ENCODE measurements at places on chromosomes 5 and 9. TPM values are rescaled to one million over a fixed set of nuclear protein-coding genes. Genes with fewer than 3 reads are reported as not detected.

- no peak for DNase-seq
Measured at GRCh38 chr5:56302027-56302426, 68.9 kb upstream of the ANKRD55 start.

GRCh38 chr9:106075960-106076327, 381.6 kb downstream of the TMEM38B start:
- DNase-seq, result no peak

DNA sequence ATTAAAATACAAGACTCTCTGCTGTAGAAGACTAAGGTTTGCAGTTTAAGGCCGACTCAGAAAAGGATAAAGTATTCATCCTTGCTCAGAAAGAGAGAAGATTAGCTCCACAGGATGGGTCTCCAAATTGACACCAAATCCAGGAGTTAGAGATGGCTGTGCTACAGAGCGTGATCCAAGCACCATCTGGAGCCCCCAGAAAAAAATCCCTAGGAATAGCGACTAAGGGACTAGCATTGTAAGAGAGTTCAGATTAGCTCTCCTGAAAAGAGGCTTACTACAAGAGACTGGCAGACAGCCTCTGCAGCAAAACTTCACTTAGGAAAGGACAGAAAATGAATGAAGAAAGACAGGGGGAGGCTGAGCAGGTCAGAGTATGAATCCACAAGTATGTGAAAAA, 3.7 kb downstream of the SIL1 start:
- DNase-seq, result no peak

GRCh38 chr9:85014292-85014691, 344.8 kb downstream of the NTRK2 start:
- DNase-seq, result no peak

LIFR gene
- total RNA-seq, result 58.0 TPM

GRCh38 chr5:94057217-94057616, 315.8 kb upstream of the POU5F2 start:
- no peak for DNase-seq

- DNase-seq, result no peak
Measured at GRCh38 chr9:21677834-21678233, 124.6 kb upstream of the MTAP start.

DAB2 gene
- 55.2 TPM for total RNA-seq

CTXN3 gene
- total RNA-seq, result not detected

GRCh38 chr9:29945012-29945411, 2371.7 kb upstream of the C9orf72 start:
- DNase-seq, result no peak

DNA sequence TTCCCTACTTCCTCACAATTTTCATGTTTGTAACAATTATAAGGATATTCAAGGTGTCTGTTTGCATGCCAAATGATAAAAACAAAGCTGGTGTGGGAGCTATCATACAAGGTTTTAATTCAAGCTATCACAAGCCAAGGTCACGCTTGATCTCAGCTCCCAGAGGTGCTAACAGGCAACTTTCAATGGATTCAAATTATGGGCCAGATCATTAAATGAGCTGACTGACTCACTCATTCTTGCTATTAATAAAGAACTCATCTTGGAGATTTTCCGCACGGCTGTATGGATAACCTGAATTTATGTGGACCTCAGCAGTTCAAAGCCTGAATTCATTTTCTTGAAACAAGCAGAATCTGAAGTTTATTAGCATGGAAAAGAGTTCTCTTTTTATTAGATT, 267.3 kb upstream of the CDH6 start:
- no peak for DNase-seq

GABRA6 gene
- not detected for total RNA-seq

GRCh38 chr9:16879416-16879815, 8.9 kb upstream of the BNC2 start:
- no peak for DNase-seq

PCDHGA11 gene
- total RNA-seq, result 4.2 TPM

CNTLN gene
- 5.4 TPM for total RNA-seq

DNA sequence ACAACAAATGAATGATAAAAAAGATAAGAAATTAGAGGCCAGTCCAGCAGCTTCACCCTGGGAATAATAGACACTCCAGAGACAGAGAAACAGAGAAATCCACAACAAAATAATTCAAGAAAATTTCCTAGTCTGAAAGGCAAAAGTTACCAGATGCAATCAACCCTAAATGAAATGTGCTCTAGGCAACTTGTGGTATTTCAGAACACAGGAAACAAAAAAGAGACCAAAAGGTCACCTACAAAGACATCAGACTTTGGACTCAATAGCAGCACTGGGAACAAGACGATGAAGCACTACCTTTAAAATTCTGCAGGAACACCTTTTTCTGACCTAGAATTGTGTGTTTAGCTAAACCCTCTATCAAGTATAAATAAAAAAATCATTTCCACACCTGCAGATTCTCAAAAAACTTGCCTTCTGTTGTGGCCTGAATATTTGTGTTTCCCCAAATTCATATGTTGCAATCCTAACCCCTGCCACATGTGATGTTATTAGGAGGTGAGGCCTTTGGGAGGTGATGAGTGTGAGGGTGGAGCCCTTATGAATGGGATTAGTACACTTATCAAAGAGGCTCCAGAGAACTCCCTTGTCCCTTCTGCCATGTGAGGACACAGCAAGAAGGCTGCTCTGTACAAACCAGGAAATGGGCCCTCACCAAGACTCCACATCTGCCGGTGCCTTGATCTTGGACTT, 5.9 kb upstream of the MAPK9 start:
- no peak for DNase-seq

- DNase-seq, result no peak
Measured at GRCh38 chr5:52827815-52828214, 40.1 kb downstream of the ITGA1 start.

- no peak for DNase-seq
Measured at GRCh38 chr9:110994771-110995241, 43.5 kb downstream of the LPAR1 start.

DNA sequence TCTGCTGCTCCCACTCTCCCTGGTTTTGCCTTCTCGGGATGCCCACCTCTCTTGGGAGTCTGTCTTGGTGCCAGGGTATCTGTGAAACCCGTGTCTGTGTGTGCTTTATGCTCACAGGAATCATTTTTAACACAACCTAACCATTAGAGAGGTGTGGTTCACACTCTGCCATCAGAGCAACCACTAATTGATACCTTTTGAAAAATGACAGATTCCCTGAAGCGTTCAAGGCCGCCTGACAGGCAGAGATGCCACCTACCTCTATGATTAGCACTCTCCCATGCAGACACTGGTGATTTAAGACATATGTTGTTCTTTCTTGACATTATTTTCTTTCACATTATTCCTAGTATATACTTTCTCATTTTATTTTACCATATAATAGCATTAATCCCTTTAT, 207.3 kb upstream of the SGCD start:
- DNase-seq, result no peak

- DNase-seq, result no peak
Measured at GRCh38 chr9:119304555-119304954, 64.7 kb downstream of the BRINP1 start.

GRCh38 chr5:124582561-124582840, 163.9 kb downstream of the ZNF608 start:
- DNase-seq, result no peak

GRCh38 chr9:12980085-12980851, 205.4 kb downstream of the LURAP1L start:
- no peak for DNase-seq

HMCN2 gene
- total RNA-seq, result 1.8 TPM

DNA sequence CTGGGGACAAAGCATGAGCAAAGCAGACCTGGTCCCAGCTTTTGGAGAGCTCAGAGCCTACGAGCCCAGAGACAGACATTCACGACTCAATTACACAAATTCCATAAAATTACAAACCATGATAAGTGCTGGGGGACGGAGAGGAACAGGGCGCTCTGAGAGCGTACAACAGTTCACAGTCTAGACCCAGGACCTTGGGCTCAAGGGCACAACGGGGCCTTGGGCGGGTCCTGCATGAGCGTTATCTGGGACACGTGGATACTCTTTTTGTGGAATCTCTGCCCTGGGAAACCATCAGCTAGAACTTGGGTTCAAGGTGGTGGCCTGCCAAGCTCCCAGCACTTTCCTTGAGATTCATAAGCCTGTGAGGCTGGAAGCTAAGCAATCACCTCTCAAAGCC, 9.4 kb upstream of the ANXA6 start:
- no peak for DNase-seq

Data from mucosa of gallbladder (tissue), 1 donor.